Midbrain (tissue), 1 donor: ENCODE measurements at places on chromosomes 12 and 14.

DNA sequence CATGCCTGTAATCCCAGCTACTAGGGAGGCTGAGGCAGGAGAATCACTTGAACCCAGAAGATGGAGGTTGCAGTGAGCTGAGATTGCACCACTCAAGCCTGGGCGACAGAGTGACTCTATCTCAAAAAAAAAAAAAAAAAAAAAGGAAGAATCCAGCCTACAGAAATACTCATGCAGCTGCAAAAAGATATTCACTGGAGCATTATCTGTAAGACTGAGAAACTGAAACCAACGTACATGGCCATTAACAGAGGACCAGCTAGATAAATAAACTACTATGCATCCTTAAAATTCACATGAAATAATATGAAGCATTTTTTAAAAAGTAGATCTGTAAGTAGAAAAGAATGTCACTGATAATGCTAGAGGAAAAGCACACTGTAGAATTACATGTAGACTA, 3.5 kb downstream of the SLC7A7 start:
- no peak for DNase-seq

GRCh38 chr14:37466623-37467088, 128.4 kb downstream of the FOXA1 start:
- DNase-seq, result no peak

GRCh38 chr14:78652727-78653126, 482.6 kb downstream of the NRXN3 start:
- DNase-seq, result no peak

GRCh38 chr14:33992274-33993007, 41.6 kb upstream of the EGLN3 start:
- no peak for DNase-seq

DNA sequence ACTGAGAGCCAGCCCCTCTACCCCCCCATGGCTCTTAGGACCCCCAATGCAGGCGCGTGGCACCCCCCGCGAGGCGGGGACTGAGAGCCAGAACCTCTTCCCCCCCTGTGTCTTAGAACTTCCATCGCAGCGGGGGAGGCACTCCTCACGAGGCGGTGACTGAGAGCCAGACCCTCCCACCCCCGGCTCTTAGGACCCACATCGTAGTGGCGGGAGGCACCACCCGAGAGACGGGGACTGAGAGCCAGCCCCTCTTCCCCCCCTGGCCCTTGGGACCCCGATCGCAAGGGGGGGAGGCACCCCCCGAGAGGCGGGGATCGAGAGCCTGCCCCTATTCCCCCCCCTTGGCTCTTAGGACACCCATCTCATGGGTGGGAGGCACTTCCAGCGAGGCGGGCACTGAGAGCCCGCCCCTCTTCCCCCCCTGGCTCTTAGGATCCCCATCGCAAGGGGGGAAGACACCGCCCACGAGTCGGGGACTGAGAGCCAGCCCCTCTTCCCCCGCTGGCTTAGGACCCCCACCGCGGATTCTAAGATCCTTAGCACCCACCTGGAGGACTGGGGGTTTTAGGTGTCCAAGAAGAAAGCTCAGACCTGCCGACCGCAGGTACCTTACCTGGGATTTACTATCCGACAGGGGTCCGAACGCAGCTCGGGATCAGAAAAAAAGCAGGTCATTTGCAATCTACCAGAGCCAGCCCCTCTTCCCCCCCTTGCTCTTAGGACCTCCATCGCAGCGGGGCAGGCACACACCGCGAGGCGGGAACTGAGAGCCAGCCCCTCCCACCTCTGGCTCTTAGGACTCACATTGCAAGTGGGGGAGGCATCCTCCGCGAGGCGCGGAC, 44.9 kb downstream of the DDX11 start:
- no peak for DNase-seq

DNA sequence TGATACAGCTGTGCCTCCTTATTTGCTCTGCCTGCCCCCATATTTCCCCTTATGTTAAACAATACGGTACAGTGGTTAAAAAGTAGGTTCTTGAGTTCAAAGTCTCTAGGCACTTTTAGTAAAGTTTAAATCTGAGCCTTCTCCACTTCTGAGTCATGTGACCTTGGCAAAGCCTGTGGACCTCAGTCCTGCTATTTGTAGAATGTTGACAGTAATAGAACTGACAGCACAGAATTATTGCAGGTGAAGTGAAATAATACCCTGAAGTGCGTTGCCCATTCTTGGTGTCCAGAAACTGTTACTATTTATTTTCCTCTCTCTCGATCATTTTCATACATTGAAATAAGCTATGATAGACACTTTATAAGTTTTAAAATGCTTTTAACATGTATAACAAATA, 499.7 kb downstream of the EGLN3 start:
- no peak for DNase-seq

GRCh38 chr12:11822081-11822834, 172.8 kb downstream of the ETV6 start:
- DNase-seq, result no peak

GRCh38 chr14:102194856-102195255, 55.2 kb downstream of the WDR20 start:
- DNase-seq, result no peak

GRCh38 chr14:34078117-34078743, 127.4 kb upstream of the EGLN3 start:
- DNase-seq, result peak; percentile 10

- DNase-seq, result no peak
Measured at GRCh38 chr12:40474630-40475029, 217.6 kb upstream of the CNTN1 start.

- no peak for DNase-seq
Measured at GRCh38 chr14:37974421-37974820, 233.3 kb upstream of the SSTR1 start.

GRCh38 chr12:57904848-57905811, 36.2 kb upstream of the ATP23 start:
- peak; percentile 87 for DNase-seq

- DNase-seq, result no peak
Measured at GRCh38 chr14:83923842-83924241, 1606.1 kb upstream of the FLRT2 start.

DNA sequence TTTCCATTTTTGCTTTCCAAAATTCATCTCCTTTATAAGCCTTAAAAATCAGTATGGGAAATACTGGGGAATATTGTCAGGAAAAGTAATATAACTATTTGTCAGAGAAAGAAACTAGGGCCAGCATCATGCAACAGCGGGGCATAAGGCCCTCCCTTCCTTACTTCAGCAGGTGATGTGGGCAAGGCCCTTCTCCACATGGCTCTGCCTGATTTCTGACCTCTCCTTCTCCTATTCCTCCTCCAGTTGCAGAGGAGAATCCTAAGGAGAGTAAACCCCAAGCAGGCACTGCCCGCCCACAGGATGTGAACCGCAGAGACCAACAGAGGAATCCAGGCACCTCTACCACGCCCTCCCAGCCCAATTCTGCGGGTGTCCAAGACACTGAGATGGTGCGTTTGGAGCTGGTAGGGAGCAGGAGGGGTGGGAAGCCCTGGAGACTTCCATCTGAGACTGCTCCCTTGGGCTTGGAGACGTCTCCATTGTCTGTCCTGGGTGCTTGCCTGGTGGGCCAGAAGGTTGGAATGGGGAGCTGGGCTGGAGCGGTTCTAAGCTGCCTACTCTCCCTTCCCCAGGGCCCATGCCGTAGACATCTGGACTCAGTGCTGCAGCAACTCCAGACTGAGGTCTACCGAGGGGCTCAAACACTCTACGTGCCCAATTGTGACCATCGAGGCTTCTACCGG, 2.7 kb upstream of the SOAT2 start:
- DNase-seq, result no peak

DNA sequence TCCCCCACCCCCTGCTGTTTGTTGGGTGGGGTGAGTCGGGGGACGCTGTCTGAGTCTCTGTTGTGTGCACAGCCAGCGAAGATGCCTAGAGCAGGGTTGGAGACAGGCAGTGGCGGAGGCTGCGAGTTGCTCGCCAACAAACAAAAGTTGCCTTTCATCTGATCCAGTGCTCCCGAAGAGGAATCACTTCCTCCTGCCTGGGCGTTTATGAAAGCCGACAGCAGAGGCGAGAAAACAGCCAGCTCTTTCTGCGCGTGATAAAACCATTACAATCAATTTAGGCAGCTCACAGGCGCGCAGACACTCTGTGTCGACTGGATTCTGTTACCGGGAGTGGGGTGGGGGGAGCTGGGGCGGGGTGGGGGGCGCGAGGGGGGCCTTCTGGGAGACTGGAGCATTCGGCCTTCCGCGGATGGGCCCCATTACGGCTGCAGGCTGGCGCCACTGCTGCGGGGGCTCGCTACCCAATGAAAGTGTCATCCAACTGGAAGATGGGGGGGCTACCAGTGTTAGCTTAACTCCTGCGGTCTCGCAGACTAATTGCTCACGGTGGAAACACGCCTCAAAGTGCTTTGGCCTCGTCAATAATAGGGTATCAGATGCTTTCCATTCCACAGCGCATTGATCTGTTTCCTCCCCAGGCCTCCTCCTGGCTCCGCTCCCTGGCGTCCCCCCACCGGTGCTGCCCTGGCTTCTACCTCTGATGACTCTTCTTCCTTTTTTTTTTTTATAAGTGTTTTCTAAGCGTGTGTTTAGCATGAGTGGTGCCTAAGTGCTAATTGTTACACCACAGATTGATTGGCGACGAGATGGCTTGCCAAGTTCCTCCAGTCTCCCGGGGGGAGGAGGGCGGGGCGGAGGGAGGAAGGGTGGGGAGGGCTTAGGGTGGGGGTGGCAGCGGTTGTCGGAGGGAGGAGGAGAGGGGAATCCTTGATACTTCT, 678.4 kb downstream of the MED13L start:
- DNase-seq, result peak; percentile 52

- no peak for DNase-seq
Measured at GRCh38 chr14:54083549-54084239, 127.1 kb upstream of the BMP4 start.

DNA sequence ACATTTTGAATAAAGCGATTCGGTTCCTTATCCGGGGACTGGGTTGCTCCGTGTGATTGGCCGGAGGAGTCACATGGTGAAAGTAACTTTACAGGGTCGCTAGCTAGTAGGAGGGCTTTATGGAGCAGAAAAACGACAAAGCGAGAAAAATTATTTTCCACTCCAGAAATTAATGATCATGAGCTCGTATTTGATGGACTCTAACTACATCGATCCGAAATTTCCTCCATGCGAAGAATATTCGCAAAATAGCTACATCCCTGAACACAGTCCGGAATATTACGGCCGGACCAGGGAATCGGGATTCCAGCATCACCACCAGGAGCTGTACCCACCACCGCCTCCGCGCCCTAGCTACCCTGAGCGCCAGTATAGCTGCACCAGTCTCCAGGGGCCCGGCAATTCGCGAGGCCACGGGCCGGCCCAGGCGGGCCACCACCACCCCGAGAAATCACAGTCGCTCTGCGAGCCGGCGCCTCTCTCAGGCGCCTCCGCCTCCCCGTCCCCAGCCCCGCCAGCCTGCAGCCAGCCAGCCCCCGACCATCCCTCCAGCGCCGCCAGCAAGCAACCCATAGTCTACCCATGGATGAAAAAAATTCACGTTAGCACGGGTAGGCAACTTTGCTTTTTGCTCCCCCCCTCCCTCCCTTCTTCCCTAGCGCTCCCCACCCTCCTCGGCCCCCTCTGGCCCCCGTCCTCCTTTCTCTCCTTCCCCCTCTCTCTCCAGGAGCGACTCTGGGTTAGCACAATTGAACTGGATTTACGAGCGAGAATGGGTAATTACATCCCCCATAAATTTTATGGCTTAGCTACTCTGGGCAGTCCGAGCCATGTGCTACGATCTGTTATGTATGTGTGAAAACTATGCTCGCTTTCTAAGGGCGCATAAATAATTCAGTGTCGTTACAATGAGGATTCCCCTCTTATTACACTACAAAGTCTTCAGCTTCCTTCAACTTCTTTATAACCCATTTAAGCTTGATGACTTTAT, at the start of gene HOXC4:
TSS of gene HOXC4 (plus strand) at position 85 of the 991 bp plus-strand sequence. CDS start at position 173, 88 bp downstream.
- peak; percentile 1 for DNase-seq

DNA sequence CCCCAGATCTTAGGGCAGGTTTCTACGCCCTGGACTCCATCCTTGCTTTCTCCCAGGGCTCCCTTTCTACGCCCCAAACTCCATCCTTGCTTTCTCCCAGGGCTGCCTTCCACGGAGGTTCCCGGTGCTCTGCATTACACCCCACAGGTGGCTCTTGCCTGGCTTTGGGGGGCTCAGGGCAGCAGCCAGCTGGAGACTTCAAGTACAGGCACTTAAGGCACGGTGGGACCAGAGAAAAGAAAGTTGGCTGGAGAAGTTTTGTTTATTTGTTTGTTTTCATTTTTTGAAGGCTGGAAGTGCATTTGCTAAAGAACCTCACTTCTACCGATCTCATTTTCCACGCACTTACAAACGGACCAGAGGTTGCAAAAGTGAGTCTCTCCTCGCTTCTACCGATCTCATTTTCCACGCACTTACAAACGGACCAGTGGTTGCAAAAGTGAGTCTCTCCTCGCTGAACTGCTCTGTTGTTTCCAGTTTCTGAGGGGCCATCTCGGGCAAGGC, 103.8 kb upstream of the MED13L start:
- DNase-seq, result no peak

DNA sequence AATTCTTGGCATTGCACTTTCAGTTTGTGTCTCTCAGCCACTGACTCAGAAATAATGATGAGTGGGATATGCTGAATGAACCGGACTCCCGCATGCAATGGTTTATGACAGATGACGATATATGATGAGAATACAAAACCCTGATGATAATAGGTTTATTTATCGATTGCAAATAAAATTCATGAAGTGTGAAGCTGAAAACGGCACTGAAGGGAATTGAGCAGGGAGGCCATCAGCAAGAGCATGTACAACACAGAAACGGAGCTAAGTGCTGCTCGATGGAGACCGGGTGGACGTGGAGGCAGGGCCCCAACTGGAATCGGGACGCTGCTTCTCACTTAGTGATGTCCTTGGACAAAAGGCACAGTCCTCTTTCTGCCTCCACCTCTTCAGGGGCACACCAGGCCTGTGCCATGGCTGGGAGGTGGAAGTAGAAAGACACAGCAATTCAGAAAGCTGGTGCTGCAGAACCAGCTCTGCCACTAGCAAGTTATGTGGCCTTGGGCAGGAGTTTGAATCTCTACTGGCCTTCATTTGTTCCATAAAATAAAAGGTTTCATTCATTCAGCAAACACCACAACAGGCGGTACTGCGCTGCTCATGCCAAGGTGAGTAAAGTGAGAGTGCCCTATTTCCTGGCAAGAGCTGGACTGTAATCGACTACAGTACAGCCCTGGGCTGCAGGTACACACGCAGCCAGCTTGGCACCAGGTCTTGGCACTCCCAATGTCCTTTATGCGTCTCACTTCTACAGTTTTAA, 117.0 kb downstream of the EGLN3 start:
- no peak for DNase-seq

DNA sequence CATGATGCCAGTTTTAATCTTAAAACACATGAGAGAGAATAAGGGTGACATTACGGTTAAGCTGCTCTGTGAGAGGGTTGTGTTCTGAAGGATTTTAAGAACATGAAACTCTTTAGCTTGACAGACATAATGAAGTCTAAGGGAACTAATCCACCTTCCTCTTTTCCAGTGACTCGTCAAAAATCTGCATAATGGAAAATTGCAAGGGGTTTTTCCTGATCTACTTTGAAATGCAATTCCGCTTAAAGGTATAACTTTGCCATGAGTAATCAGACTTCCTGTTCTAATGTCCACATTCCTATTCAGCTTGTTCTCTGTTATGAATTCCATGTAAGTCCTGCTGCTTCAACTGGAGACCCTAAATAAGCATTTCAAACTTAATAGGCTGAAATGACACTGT, at the start of gene ZNF705A:
TSS of gene ZNF705A (plus strand) at position 171 of the 400 bp plus-strand sequence. CDS start 15,611 bp downstream, outside the sequence.
- DNase-seq, result no peak
